ENCODE measurements at places on chromosomes 3 and 15.

GRCh38 chr3:115537669-115538068 lies 85.6 kb upstream of the GAP43 start:
- no peak for DNase-seq

DNA sequence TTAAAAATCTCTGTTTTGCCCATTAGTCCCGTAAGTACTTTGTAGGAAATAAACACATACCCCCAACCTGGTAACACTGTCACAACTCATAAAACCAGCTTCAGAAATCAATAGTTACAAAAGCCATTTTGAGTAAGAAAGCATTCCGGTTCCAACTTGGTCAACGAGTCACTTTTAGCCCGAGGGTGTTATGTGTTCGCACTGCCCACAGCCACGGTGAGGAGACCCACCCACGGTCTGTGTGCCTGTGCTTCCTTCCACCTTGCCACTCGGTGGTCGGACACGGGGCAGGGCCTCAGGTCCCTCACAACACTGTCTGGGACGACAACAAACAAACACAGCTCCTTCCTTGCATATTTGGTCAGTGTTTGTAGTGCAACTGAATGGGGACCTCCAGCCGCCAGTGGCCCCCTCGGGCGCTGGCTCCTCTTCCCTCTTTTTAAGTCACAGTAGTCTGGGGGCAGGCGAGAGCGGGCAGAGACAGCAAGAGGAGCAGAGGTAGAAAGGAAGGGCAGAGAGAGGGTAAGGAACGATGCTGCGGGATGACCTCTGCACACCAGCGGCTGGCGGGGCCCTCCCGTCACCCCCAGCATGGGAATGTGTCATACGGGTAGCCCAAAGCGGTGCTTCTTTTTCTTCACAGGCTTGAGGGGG lies 5.2 kb upstream of the MUSTN1 start:
- no peak for DNase-seq

DNA sequence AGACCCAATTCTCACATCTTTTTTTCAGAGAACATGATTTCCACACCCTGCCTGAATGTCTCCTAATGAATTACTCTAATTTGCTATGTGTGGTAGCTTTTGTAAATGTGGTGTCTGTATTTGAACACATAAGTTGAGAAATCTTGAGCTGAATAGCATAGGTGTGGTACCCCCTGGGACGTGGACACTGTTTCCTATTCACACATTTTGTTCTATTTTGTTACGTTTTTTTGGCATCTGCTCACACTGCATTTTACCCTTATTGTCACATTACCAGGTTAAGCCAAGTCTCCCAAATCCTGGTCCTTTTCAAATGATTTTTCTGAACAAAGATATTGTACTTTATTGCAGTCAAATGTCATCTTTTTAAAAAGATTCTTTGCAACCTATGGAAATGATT lies 6.8 kb upstream of the MAPK6 start:
- DNase-seq = no peak

DNA sequence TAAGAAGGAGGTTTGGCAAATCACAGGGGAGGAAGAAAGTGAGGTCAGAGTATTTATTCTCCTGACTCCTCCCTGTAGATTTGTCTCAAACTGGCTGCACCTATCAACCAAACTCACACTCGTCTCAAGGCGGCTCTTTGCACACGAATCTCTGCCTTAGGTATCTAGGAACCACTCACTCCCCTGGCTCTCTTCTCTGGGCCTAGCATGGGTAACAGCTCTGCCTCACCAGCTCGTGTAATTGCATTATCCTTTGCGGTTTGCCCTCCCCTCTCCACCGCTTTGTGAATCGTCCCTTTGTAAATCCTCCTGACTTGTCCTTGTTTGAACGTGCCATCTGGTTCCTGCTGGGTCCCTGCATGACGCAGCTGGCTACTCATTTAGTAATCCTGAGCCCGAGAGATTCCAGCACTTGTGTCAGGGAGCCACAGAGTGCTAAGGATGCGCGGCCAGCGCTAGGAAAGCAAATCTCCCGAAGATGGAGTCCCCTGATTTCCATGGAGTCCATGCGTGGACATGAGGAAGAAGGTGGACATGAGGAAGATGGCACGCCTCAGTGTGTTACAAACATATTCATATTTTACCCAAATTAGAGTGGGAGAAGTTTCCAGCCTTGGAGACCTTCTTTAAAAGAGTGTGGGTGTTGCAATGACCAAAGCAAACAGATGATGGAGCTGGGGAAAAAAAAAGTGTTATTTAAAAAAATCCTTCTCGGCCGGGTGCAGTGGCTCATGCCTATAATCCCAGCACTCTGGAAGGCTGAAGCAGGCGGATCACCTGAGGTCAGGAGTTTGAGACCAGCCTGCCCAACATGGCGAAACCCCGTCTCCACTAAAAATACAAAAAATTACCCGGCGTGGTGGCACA lies 26.7 kb downstream of the NRROS start:
- peak; percentile 75 for DNase-seq

DNA sequence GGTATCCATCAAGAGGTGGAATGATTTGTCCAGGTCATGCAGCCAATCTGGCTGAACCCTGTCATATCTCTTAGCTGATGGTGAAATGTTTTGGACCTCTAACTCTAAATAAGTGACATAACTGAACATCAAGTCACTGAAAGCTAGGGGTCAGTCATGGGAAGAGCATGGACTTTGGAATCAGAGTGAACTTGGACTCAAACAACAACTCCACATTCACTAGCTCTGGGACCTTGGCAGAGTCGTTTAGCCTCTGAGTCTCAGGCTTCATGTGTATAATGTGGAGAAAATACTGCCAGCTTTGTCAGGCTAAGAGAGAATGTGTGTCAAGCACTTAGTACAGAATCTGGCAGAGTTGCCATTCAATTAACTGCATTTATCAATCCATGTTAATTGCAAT lies 557.8 kb upstream of the CFAP20DC start:
- no peak for DNase-seq

GRCh38 chr15:85545185-85545584 lies 164.8 kb downstream of the AKAP13 start:
- DNase-seq = no peak

DNA sequence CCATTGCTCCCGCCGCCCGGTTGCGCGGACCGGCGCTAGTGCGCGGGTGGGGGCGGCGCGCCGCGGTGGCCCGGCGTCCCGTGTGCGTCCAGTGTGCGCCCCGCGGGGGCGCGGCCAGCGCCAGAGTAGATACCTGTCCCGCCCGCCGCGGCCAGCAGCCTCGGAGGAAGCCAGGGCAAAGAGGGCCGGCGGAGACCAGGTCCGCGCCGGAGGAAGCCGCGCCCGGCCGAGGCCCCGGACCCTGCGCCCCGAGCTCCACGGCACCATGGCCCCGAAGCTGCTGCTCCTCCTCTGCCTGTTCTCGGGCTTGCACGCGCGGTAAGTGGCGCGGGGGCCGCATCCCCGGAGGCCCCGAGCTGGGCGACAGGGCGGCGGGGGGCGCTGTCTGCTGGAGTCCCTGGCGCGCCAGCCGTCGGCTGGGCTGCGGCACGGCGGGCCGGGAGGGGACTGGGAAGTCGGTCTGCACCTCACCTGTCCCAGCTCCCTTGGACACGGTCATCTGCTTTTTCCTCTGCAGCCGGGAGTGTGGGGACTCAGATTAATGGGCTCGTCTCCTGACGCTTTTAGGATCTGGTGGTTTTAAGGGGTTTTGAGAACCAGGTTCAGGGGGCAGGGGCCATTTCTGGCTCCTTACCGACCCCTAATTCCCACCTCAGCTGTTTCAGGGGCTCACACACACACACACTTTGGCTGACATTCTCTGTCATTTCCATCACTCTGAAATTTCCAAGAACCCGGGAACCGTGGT lies 464 bp downstream of the GABRG3 start:
- no peak for DNase-seq

DNA sequence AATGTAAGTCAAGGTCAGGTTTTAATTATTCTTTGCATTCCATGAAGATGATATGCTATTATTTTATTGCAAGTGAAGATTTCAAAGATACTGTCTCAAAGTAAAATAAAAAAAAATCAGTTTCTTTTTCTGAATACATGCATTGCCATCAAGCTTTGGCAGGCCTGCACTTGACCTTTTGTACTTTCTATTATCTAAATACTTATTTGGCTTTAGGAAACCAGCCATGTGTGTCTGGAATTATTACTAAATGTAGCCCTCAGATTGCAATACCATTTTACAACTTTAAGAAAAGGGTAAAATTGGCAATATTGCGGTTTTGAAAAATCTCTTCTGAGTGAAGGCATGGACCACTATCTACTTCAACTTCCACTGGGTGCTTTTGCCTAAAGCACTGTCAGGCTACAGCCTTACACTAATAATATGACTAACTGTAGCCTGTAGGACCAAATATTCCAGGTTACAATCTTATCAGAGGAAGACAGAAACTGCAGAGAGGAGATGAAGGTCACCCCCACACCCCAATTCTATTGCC lies 349.4 kb upstream of the DCBLD2 start:
- DNase-seq = no peak

DNA sequence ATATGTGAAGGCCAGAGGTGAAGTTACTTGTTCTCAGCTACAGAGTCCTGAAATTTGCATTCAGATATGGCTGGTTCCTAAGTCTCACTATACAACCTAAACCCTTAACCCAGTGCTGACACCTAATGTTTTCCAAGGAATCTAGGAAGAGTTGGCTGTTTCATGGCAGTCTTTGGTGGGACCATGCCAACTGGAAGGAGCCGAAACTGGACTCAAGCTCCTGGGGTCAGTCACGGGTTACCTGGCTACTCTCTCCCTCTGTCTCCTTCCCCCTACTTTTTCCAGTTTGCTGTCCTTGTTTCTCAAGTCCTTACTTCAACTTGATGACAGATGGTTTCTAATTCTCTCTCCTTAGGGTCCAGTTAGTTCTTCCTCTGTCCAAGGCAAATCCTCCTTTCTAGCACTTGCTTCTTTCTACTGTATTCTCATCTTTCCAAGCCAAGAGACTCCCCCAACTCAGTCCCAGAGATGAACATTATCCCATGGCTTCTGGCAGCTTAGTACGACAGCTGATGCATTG lies 88.6 kb upstream of the COL6A5 start:
- no peak for DNase-seq

GRCh38 chr3:71703797-71704196 lies 21.4 kb downstream of the EIF4E3 start:
- no peak for DNase-seq

GRCh38 chr3:69370156-69370883 lies 15.6 kb downstream of the FRMD4B start:
- no peak for DNase-seq

GRCh38 chr3:67715971-67716370 lies 61.6 kb upstream of the SUCLG2 start:
- DNase-seq = no peak

GRCh38 chr3:58379351-58380073 lies 46.8 kb downstream of the PXK start:
- no peak for DNase-seq

DNA sequence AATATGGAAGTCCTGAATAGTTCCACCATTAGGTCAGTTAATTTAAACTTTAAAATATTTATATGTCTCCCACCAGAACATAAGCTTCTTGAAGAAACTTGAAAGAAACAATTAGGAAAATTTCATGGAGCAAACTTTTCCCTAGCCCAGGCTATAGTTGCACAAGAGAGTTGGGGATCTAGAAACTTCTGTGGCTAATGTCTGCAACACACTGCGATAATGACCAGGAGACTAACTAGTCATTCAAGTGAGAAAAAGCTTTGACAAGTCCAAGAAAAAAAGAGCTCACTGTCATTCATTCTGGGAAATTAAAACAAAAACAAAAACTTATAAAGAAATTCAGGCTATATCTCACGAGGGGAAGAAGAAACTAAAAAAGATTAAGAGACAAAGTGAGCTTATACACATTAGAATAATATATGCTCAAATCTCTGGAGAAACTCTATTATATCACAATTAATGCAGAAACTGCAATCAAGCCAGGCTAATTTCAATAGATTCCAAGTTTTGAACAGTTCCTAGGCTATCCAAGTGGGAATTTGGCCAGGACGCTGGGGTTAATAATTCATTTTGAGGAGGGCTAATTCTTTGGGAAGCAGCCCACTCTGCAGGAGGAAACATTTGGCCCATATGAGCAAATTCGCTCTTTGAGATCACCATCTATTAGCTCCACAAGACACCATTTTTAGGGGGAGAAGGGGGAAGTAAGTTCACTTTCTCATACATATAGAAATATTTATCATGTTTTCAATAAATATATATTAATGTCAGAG lies 134.6 kb downstream of the MEIS2 start:
- DNase-seq = no peak

- no peak for DNase-seq
These were observed 12.3 kb upstream of the SPATA12 start for GRCh38 chr3:57048052-57048671.

GRCh38 chr3:131807822-131808221 lies 227.0 kb downstream of the CPNE4 start:
- DNase-seq = no peak

- no peak for DNase-seq
These were observed 29.5 kb downstream of the TBC1D2B start for GRCh38 chr15:78047761-78048627.

- DNase-seq = no peak
These were observed 38.8 kb downstream of the CBLB start for GRCh38 chr3:105829871-105830622.

DNA sequence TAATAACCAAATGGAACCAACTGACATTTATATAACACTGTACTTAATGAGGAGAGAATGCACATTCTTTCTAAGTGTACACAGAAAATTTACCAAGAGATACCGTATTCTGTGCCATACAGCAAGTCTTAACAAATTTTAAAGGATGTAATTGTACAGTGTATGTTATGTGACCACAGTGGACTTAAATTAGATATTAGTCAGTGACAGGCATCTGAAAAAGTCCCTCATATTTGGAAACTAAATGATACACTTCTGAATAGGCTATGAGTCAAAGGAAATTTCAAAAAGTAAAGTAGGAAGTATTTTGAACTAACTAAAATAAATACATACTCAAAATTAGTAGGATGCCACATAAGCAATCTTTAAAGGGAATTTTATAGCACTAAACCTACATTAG lies 59.6 kb upstream of the P3H2 start:
- no peak for DNase-seq

DNA sequence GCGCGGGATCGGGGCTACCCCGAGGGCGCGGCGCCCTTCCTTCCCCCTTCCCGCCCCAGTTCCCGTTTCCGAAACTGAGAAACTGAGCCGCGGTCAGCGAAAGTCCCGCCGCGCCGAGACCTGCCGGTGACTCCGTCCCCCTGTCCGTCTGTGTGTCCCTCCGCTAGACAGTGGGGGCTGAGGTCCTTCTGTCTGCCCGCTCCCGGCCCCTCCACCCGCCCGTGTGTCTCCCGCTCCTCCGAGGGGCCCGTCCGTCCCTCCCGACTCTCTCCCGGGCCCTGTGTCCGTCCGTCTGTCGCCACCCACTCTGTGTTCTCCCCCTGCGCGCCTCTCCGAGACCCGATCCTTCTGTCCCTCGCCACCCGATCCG lies 426 bp downstream of the PRKCD start:
- DNase-seq = no peak

DNA sequence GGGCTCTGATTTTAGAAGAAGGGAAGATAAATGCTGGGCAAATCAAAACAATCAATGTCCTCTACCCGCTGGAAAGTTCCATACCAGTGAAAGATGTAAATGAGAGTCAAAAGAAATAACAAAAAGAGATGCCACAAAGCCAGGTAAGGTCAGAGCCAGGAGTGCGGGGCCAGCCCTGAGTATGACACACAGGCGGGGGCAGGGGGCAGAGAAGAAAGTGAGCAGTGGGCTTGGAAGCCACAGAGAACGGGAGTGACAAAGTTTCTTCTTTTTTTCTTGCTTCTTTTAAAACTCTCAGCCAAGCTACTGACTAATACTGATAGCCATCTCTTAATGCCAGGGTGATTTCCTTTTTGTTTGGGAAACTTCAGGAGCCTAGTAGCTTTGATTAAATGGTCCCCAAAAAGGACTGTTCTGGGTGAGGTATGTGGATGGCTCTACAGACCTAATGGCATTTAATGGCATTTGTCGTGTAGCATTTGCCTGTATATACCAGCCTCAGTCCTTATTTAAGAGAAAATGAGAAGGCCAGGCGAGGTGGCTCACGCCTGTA lies 23.1 kb upstream of the TSEN2 start:
- DNase-seq = no peak

Data from NCI-H2081 treated with DMSO at 0.1 percent for 48 hours (cell line).